ENCODE measurements at places on chromosomes 7 and 10. TPM values are rescaled to one million over a fixed set of nuclear protein-coding genes. Genes with fewer than 3 reads are reported as not detected.

DNA sequence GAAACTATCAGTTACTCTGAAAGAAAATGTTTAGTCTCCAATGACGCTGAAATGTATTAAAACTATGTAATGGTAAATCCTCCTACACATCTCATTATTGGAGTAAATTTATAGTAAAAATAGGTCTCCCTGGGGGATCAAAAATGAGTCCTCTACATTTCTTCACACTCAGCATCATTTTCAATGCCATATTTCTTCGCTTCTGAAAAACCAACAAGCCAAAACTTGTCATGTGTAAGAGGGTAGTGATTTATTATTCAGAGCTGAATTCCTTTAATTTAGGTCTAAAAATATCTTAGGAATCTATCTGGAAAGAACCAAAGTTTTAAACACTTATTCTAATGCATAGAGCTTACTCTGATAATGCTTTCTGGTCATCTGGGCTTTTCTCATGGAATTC is 3.0 kb downstream of the PDK4 start:
- no peak overlapping the region for H3K27ac ChIP-seq
- no peak overlapping the region for H3K4me3 ChIP-seq
- H3K36me3 ChIP-seq: no peaks in the 10 kb centered on the region
- no peak for DNase-seq
- peaks cover 78% of the 10 kb centered on the region for H3K27me3 ChIP-seq
- no peaks in the 10 kb centered on the region for H3K4me1 ChIP-seq

DNA sequence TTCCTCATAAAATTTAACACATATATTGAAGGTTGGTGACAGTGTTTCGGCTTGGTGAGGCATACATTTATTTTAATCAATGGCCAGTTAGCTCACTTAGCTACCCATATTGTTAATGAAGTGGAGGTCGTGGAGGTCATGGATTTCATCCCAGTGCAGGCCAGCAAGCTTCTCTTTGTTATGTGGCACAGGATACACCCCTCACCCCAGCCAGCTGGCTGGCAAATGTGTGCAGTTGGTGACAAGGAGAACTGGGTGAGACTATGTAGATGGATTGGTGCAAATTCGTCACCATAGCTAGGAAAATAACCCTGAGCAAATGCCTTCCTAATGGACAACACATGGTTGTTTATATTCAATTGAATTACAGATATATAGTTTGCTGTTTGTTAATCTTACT is 50.5 kb upstream of the FOXP2 start:
- no peaks in the 10 kb centered on the region for H3K27me3 ChIP-seq
- H3K4me1 ChIP-seq: peaks cover 21% of the 10 kb centered on the region
- H3K27ac ChIP-seq: no peak overlapping the region
- peak; percentile 65 for DNase-seq

DNA sequence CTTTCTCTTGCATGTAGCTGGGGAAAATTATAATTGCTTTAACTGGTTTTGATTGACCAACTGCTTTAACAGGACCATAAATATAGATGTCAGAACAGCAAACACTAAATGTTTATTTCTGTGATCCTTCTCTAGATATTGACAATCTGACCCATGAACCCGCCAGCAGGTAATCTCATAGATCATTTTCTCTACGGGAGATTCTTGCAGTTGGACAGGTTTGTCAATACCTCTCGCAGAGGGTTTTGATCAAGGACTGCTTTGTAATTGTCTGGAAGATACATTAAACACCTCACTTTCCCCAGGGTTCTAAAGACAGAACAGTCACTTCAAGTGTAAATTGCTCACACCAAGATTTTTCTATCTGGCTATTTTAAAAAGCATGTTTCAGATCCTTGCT is 235.8 kb upstream of the RHOBTB1 start:
- no peaks in the 10 kb centered on the region for H3K27me3 ChIP-seq
- H3K36me3 ChIP-seq: no peaks in the 10 kb centered on the region
- H3K27ac ChIP-seq: no peak overlapping the region
- no peaks in the 10 kb centered on the region for H3K4me1 ChIP-seq
- no peak for DNase-seq

GRCh38 chr7:17501441-17502212 is 203.2 kb downstream of the AHR start:
- H3K4me3 ChIP-seq: no peak overlapping the region
- no peaks in the 10 kb centered on the region for H3K27me3 ChIP-seq
- no peaks in the 10 kb centered on the region for H3K36me3 ChIP-seq
- DNase-seq: no peak
- no peak overlapping the region for H3K27ac ChIP-seq

DNA sequence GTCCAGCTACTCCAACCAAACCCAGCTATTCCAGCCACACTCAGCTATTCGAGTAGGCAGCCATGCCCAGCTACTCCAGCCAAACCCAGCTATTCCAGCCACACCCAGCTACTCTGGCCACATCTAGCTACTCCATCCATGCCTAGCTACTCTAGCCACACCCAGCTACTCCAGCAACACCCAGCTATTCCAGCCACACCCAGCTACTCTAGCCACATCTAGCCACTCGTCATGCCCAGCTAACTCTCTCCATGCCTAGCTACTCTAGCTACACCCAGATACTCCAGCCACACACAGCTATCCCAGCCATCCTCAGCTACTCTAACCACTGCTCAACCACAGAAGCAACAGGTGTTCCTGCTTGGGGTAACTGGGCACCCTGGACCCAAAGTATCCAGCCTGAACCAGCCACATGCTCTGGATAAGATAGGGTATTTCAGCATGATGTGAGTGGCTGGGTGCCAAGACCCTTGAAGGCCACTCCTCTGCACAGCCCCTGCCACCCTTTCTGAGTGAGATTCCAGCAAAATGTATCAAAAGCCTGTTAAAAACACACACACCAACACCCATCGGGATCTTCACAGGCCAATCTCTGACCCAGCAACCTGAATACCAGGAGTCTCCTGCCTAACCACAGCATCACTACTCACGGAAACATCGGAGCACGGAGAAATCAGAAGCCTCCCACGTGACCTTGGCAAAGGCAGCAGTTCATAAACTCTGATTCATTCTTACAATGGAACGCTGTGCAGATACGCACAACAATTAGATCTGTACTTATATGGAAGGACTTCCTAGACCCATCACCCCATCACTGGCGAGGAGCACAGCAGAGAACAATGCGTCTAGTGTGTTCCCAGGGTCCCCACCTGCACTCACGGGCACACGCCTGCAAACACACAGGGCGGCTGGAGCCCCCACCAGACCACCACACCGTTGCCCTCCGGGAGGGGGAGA is 51.8 kb upstream of the DNAAF5 start:
- DNase-seq: no peak
- no peaks in the 10 kb centered on the region for H3K27me3 ChIP-seq
- no peaks in the 10 kb centered on the region for H3K36me3 ChIP-seq
- no peaks in the 10 kb centered on the region for H3K4me1 ChIP-seq
- H3K27ac ChIP-seq: no peak overlapping the region
- H3K4me3 ChIP-seq: no peak overlapping the region

- H3K4me1 ChIP-seq: peaks cover 35% of the 10 kb centered on the region
- no peaks in the 10 kb centered on the region for H3K36me3 ChIP-seq
- DNase-seq: no peak
- no peak overlapping the region for H3K27ac ChIP-seq
- no peaks in the 10 kb centered on the region for H3K27me3 ChIP-seq
Measured at GRCh38 chr10:71005337-71006305, 117.3 kb upstream of the PCBD1 start.

DNA sequence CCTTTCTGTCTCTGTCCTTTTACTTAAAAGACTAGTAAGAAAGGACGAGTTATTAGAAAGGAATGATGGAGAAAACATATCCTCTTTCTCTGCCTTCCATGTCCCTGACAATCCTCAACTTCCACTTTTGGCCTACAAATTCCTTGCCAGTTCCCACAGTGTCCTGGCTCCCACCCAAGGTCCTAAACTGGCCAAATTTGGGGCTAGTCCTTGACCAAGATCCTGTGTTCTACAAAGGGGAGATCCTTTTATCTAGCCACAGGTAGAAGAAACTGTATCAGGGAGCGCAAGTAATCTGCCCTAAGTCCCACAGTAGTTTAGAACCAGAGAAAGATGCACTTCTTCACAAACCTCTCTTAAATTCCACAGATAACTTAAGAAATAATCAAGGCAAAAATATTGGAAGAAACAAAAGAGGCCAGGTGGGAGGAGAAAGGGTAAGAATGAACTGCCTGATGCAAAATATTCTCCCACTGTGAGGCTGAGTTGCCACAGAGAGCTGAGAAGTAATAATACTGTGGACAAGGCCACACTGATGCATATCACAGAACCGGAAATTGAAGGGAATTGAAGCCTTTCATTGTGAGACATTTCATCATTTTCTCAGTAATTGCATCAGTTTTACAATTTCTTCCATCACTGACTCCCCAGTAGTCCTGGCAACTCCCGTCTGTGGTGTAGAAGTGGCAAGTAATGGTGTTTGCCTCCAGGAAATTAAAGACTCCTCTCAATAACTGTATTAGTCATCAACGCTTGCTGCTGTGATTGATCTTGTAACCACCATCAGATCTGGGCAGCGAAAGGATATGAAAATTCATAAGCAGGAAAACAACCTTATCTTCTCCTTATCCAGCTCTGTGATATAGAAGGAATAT is 47.2 kb downstream of the DNAJC12 start:
- H3K27me3 ChIP-seq: no peaks in the 10 kb centered on the region
- no peak for DNase-seq
- no peak overlapping the region for H3K27ac ChIP-seq
- no peak overlapping the region for H3K4me3 ChIP-seq
- H3K4me1 ChIP-seq: peaks cover 6% of the 10 kb centered on the region

- no peak overlapping the region for H3K4me3 ChIP-seq
- H3K27ac ChIP-seq: no peak overlapping the region
- peaks cover 1% of the 10 kb centered on the region for H3K27me3 ChIP-seq
- no peaks in the 10 kb centered on the region for H3K36me3 ChIP-seq
Measured at GRCh38 chr10:116615199-116615776, 5.5 kb upstream of the PNLIPRP2 start.

DNA sequence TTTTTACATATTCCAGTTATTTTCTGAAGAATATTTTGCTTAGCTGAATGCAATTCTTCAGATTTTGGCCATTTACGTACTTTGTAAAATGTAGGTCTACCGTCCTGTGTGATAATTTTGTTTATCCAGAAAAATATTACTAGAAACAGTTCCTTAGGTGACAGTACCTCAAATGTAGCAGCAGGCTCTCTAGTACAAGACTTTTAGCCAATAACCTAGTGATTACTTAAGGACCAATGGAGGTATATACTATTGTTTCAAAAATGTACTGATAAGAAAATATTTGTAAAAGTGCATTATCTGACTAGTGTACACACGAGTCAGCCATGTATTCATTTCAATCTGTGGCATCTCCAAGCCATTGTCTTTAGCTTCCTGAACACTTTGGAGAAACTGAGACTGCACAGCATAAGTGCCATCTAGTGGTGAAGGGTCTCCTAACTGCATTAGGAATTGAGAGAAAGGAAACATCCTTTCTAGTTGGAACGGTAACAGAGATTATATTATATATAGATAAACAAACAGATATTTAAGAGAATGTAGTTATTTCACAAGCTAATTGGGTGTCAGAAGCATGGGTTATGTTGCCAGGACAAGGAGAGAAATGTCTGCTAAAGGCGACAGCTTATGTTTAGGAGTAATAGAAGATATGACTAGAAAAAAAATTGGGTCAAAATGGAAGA is 23.7 kb downstream of the RTKN2 start:
- no peak overlapping the region for H3K4me3 ChIP-seq
- no peaks in the 10 kb centered on the region for H3K27me3 ChIP-seq
- no peaks in the 10 kb centered on the region for H3K4me1 ChIP-seq
- H3K36me3 ChIP-seq: no peaks in the 10 kb centered on the region
- peak; percentile 60 for DNase-seq
- no peak overlapping the region for H3K27ac ChIP-seq

DNA sequence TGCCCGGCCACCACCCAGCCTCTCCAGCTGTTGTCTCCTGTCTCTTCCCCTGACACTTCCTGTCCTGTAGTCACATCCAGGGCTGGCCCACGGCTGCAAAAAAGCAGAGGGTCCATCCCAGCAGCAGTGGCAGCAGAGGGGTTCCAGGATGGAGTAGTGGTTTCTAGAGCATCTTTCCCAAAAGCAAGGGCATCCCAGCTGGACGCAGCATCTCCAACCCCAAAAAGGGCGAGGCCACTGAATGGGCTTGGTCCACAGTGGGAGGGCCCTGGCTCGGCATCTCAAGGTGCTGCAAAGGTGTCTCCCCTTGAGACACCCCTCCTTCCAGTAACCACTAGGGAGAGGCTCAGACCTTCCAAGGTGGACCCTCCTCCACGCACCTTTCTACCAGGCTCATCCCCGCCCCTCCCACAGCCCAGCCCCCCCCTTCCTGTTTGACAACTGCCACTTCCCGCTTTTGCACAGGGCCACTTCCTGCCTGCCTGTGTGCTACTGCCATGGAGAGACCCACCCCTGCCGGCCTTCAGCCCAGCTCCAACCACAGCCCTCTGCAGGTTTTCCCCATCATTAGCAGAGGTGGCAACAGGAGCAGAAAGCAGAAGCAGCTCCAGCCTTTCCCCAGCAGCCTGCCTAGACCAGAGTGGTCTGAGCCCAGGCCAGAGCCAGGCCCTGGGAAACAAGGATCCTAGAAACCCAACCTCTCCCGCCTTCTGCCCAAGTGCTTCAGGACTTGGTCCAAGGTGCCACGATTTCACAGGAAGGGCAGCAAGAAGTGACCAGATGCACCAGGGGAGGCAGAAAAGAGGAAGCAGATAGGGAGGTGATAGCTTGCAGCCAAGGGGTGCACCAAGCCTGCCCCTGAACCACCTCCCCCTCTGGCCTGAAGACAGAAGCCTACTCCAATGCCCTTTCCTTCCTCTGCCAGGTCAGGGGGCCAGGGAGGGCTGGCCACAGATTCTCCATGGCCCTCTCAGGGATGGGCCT is 8.6 kb downstream of the CAMK2G start:
- no peaks in the 10 kb centered on the region for H3K27me3 ChIP-seq
- H3K4me1 ChIP-seq: peaks cover 10% of the 10 kb centered on the region
- DNase-seq: no peak

GRCh38 chr10:48807791-48808470 is 123.3 kb downstream of the WDFY4 start:
- no peak overlapping the region for H3K4me3 ChIP-seq
- peaks cover 11% of the 10 kb centered on the region for H3K4me1 ChIP-seq
- H3K27me3 ChIP-seq: no peaks in the 10 kb centered on the region
- no peak overlapping the region for H3K27ac ChIP-seq
- DNase-seq: no peak

DPP6 gene
- 0.90 TPM for total RNA-seq

ZNF518A gene
- total RNA-seq: 50.3 TPM

RET gene
- total RNA-seq: 2.7 TPM

MMP21 gene
- not detected for total RNA-seq

DRGX gene
- not detected for total RNA-seq

CYP3A4 gene
- not detected for total RNA-seq

NRP1 gene
- total RNA-seq: 1.9 TPM
